HT-29 (cell line): ENCODE measurements at places on chromosomes 4 and X.

DNA sequence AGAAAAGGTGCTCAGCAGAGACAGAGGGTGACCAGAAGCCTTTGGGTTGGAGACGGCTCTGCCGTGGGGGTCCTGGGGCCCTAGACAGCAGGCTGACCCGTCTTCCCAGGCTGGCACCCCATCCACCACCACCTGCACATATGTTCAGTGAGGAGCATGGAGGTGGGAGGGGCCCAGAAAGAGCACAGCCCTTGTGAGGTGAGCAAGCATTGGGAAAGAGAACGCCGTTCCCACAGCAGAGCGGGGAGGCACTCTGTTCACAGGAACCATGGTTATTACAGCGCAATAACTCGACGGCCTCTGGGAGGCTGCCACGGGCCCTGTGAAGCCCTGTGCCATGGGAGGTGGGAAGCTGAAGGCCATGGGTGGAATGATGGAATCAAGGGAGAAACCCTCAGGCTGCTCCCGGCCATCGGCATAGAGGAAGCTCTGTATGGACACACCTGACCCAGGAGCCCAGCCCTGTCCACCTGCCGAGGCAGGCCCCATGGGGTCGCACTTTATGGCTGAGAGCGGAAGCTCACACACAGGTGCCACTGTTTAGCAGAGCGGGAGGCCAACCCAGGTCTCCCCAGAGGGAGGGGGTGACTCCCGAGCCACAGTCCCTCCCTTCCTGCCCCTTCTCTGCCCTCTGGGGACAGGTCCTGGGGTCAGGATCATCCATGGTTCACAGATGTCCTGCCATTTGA is 93.5 kb upstream of the AFAP1 start:
- DNase-seq = no peak

GRCh38 chrX:16975233-16975632 is 28.8 kb downstream of the REPS2 start:
- no peak for DNase-seq

GRCh38 chrX:129347291-129347690 is 176.0 kb downstream of the SMARCA1 start:
- peak; percentile 3 for DNase-seq

GRCh38 chr4:16418814-16419213 is 192.5 kb upstream of the TAPT1 start:
- no peak for DNase-seq

- DNase-seq = no peak
Measured at GRCh38 chrX:80602036-80602860, 182.0 kb downstream of the TENT5D start.

DNA sequence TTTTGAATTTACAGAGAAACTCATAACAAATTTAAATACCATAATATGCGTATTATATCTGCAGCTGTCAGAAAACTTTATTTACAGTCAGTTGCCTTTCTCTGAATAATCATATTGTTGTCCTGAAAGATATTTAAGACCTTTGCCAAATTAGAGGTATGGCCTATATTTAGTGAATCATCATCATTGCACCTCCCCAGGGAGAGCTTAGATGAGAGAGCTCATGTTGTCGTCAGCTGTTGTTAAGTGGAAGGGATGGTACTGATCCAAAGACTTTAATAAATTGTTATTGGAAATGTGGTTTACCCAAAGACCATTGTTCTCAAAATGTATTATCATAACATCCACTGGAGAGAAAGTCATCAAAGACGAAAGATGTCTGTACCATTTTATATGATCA is 128.6 kb downstream of the HTR2C start:
- DNase-seq = no peak

- no peak for DNase-seq
Measured at GRCh38 chr4:156865451-156865850, 106.1 kb downstream of the PDGFC start.

GRCh38 chr4:37827030-37827685 is 672 bp downstream of the PGM2 start:
- DNase-seq = peak; percentile 72

DNA sequence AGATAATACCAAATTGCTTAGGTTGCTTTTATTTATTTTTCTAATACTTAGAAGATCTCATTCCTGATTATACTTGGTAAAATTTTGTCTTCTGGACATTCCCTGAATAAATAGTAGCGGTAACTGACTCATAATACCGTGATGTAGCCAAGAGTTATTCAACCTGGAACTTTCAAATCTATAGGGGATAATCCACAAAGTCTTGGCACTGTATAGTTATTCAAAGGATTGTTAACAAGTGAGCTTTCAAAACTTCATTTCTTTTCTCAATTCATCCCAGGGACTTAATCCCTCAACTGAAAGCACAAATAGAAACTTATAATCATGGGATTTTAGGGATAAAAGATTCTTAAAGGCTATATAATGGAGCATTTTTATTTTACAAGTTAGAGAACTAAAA is 1383.3 kb downstream of the FAM133A start:
- no peak for DNase-seq

- DNase-seq = no peak
Measured at GRCh38 chr4:1830234-1830633, 25.7 kb downstream of the LETM1 start.

DNA sequence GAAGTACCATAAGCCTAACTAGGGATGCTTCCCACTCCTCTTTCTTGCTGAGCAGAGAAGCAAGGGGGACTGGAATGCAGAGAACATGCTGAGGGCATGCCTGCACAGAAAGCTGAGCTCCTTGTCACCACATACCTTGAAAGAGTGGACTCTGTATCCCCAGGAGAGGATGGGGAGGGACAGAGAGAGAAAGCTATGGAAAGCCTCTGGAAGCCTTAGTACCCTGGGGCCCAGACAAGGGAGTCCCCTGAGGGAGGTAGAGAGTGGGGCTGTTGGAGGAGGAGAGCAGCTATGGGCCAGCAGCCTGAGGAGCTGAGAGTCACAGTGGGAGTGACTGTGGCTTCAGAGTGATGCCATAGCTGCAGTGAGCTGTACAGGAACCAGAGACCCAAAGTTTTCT is 77.9 kb downstream of the RTL9 start:
- no peak for DNase-seq

GRCh38 chrX:30414144-30414543 is 105.0 kb upstream of the NR0B1 start:
- DNase-seq = peak; percentile 3

- DNase-seq = no peak
Measured at GRCh38 chr4:1299301-1299860, 9.7 kb downstream of the MAEA start.

DNA sequence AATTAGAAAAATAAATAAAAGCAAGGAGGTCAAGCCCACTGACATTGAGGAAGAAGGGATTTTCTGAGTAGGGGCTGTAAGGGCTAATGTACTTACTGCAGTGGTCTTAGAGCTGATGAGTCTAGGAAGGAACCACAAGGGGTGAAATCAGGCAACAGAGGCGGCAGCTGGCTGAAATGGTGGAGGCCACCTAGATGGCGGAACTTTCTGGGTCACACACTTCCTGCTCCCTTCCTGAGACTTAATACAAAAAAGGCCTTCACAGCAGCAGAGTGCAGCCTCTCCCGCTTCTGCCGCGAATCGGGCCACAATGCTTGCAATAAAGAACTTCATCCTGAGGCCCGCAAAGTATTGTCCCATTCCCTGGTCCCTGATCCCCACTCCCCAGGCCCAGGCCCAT is 15.4 kb downstream of the SNX12 start:
- DNase-seq = no peak

- DNase-seq = no peak
Measured at GRCh38 chr4:54882616-54883015, 224.9 kb downstream of the KIT start.

GRCh38 chrX:123846577-123847038 is 13.2 kb upstream of the XIAP start:
- DNase-seq = no peak

DNA sequence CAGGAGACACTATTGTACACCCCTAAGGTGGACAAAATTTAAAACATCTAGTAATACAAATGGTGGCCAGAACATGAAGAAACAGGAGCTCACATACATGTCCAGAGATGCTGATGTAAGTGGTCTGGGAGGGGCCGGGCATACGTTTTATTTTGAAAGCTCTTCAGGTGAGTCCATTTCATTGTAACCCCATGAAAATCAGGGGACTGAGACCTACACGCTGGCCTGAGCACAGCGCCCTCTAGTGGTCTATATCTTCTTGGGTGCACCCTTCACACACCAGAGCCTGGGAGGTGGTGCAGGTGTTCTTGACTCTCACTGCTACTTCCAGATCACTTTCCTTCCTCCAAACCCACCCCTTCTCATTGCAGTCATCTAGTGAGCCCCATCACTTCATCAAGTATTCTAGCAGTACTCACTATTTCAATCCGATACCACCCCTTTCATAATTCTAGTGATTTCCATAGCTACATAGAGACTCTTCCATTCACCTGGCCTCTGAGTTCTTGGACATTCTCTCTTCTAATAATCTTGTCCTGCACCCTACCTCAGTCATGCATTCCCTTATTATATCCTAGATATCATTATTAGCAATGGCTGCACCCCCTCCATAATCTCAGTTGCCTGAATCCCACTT is 4.3 kb upstream of the TLR6 start:
- peak; percentile 72 for DNase-seq

GRCh38 chr4:83438719-83439118 is 16.9 kb downstream of the HELQ start:
- DNase-seq = no peak

DNA sequence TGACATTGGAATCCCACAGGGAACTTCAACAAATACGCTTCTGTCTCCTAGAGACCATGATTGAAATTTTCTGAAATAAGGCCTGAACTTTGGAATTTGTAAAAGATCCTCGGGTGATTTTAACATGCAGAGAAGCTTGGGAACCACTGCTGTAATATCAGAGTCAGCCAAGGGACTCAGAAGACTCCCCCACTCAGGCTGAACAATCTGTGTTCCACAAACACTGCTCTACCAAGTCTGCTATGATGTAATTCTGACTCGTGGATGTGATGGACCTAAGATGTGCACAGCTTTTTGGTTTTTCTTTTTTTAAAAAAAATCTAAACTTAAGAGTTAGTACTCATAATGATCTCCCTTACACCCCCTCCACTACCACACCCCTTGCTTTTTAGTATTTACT is 26.0 kb downstream of the LRP2BP start:
- DNase-seq = no peak

DNA sequence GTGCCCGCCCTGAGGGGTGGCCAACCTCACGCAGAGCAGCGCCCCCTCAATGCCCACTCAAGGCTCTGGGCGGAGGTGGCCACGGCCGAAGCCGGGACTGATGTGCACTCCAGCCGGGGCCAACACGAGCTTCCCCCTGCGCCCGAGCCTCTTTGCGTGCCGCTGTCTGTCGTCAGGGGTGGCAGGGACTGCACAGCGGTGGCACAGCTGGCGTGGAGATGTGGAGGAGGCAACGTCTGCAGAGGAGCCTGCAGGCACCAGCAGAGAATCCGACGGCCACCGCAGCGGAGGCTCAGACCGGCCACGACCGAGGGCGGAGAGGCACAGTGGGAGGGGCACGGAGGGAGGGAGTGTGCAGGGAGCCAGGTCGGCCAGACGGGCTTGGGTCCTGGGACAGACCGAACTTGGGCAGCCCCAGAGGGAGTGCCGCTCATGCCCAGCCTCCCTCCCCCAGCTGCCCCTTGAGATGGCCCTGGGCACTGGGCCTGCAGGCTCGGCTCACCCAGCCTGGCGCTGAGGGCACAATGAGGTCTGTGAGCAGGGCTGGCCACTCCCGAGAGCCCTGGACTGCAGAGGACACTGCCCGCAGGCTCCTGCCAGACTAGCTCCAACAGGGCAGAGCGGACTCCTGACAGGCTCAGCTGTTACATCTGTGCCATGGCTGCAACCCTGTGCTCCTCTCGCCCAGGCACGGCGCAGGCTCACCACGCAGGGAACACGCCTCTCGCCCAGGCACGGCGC is 46.5 kb upstream of the CPLX1 start:
- DNase-seq = no peak

GRCh38 chr4:86720508-86721068 is 126.5 kb downstream of the PTPN13 start:
- DNase-seq = no peak

DNA sequence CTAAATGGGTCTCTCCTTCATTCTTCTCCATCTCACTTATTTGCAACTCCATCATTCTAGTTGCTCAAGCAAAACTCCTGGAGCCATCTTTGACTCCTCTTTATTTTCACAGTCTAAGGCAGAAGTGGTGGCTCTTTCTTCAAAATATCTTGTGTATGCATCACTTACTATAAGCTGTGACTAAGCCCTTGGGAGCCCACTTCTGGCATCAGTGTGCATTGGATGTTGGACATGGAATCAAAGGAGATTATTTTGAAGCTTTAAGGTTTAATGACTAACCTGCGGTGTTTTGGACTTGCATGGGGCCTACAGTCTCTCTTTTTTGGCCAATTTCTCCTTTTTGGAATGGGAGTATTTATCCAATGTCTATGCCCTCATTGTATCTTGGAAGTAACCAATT is 276.8 kb downstream of the SPOCK3 start:
- DNase-seq = no peak

GRCh38 chrX:24150898-24151297 is 1.4 kb downstream of the ZFX start:
- DNase-seq = no peak

- no peak for DNase-seq
Measured at GRCh38 chrX:4909348-4909747, 1195.9 kb upstream of the PRKX start.

- DNase-seq = no peak
Measured at GRCh38 chrX:153635388-153635787, 11.6 kb upstream of the DUSP9 start.

DNA sequence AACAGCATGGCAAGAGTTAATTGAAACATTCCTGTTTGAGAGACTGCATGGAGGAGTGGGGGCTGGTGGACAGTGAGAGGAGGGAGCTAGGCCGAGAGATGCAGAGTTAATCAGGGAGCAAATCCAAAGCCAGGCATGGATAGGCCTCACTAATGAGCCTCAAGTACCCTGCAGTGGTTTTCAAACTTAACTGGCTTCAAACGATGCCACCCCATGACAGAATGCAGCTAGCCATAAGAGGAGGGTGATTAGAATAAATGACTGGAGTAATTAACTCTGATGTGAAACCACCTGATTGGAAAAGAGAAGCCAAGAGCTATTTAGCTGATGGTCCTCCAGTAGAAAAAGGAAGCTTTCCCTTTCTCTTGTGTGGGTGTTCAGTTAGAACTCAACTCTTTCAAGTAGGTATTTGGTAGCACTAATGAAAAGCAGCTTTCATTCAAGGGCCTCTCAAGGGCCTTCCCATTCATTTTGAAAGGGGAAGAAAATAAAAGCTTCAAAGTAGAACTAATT is 215.4 kb upstream of the MAB21L2 start:
- no peak for DNase-seq
